ENCODE measurements at places on chromosomes 7 and 10.

- no peak for DNase-seq
Observed at GRCh38 chr7:149637911-149638565, 135.3 kb downstream of the ZNF467 start.

DNA sequence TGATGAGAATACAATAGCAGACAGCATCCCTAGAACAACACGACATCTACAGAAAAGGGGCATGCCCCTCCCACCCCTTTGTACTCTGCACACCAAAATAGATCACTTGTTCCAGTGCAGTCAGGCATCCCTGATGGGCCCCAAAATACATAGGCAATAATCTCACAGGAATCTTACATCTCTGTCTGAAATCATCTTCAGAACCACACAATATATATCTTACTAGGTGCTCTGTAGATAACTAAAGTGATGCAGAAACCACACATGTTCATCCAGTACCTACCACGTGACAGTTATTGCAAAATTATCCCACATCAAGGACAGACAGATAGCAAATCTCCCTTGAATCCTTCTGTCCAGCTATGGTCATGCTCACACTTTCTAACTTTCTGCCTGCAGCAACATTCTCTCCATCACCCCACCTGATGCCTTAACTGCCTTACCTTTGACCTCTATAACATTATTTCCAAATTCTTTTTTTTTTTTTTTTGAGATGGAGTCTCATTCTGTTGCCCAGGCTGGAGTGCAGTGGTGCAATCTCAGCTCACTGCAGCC lies 30.7 kb downstream of the ST8SIA6 start:
- no peak for DNase-seq

GRCh38 chr7:24964191-24964590 lies 15.8 kb downstream of the OSBPL3 start:
- no peak for DNase-seq

DNA sequence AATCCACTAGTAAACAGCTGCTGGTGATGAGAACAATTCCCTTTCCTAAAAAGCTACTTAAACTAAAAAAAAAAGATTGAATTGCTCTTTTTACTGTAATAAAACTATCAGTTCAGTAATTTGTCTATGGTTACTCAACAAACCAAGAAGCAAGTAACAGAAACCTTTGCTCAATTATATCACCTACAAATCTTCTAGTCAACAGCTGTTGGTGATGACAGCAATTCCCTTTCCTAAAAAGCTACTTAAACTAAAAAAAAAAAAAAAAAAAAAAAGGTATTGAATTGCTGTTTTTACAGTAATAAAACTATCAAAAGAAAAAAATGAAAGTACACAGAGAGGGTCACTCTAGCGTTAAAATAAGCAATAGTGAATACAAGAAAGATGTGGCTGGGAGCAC lies 158.1 kb downstream of the CTNNA3 start:
- no peak for DNase-seq

DNA sequence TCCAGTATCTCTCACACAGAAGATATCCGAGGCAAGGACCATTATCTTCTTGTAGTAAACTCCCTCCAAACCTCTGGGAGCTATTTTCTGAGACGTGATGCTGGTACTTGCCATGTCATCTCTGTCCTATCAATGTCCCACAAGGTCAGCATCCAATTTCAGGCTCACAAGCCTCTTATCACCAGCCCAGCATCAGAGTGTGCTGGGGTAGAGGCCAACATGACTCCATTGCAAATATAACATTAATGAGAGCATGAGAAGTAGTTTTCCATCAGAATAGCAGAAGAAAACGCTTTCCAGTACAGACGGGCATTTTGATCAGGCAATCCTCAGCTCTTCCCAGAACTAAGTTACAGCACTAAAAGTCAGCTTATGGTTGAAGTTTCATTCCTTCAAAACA lies 5.6 kb downstream of the MORN4 start:
- DNase-seq, result no peak

Measured in keratinocyte (primary cell).